Thoracic aorta (tissue), 2 donors: ENCODE measurements at places on chromosomes 7 and 10. TPM values are rescaled to one million over a fixed set of nuclear protein-coding genes. Genes with fewer than 3 reads are reported as not detected.

DNA sequence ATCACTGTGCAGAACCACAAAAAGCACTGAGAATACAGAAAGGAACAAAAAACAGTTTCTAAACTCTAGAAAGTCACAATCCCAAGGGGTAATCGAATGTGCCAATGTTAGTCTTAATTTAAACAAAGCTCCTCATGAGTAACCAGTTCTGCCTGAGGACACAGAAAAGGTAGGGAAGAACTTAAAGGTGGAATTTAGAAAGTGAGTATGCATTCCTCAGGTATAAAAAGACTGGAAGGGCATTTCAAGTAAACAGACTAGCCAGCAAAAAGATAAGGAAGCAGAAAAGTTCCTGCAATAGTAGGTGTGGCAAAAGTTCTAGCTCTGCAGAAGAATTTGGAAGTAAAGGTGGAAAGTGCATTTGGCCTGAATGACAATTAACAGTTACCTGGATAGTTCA, 84.6 kb upstream of the DLX6 start:
- DNase-seq: no peak

Gene CTAGE6
- total RNA-seq: 0.68 TPM

DNA sequence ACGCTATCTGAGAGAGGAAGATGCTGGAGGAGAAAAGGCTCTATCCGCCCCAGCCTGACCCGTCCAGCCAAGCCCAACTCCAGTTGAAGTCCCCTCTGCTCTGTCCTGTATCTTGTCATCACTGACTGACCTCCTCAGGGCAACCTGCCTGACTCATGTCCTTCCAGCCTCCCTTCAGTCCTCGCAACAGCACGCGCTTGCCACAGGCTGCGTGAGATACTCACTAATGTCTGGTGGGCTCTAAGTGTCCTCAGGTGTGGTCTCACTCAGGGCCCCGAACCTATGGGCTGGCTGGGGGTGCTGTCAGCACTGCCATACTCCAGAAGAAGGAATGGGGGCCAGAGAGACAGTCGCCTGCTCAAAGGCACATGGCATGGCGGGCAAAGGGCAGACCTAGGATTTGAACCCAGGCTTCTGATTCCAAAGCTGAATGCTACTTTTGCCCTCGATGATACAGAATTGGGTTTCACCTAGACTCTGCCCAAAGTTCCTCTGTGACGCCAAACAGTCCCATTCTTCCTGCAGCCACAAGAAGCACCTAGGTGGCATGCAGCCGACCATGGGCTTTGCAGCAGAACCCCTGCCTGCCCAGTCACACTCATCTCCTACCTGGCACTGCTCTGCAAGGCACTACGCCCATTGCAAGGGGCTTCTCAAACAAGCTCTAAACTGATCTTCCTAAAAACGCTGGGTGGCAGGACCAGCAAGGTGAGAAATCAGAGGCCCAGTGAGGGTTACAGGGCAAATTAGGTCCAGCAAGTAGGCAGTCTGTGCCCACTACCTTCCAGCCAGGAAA, 8.5 kb downstream of the FAM53B start:
- no peak for DNase-seq

DNA sequence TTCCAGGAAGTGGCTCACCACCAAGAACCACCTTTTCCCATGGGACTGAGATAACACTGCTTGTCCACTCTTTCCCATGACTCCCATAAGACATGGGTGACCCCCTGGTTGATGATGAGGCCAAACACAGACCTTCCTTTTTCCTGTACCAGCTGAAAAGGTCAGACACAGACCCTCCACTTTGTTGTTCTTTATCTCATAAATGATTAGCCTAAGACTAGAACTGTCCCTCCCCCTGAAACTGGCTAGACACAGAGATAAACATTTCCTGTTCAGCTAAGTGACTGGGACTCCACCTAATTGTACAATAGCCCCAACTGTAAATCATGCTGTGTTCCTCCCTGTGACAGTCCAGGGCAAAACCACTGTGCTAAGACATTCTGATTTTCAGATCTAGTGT, 8.2 kb upstream of the NRG3 start:
- no peak for DNase-seq

Gene FAM25G
- not detected for total RNA-seq

DNA sequence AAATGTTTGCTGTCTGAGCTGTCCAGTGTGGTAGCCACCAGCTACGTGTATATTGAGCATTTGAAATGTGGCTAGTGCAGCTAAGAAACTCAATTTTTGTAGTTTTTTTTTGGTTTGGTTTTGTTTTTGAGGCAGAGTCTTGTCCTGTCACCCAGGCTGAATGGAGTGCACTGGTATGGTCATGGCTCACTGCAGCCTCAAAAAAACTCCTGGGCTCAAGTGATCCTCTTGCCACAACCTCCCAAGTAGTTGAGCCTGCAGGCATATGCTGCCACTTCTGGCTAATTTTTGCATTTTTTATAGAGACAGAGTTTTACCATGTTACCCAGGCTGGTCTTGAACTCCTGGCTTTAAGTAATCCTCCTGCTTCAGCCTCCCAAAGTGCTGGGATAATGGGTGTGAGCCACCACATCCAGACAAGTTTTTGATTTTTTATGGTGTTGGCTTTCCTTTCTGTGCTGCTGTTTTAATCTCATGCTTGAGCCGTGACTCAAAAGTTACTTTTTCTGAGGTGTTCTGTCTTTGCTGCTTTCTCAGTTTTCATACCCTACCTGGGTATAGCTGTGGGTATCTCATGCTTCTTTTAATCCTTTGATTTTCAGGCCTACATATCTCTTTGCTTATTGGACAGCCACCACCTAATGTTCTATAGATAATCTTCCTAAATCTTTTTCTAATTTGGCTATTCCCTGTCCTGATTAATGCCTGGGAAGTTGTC, 16.0 kb downstream of the WAC start:
- no peak for DNase-seq

DNA sequence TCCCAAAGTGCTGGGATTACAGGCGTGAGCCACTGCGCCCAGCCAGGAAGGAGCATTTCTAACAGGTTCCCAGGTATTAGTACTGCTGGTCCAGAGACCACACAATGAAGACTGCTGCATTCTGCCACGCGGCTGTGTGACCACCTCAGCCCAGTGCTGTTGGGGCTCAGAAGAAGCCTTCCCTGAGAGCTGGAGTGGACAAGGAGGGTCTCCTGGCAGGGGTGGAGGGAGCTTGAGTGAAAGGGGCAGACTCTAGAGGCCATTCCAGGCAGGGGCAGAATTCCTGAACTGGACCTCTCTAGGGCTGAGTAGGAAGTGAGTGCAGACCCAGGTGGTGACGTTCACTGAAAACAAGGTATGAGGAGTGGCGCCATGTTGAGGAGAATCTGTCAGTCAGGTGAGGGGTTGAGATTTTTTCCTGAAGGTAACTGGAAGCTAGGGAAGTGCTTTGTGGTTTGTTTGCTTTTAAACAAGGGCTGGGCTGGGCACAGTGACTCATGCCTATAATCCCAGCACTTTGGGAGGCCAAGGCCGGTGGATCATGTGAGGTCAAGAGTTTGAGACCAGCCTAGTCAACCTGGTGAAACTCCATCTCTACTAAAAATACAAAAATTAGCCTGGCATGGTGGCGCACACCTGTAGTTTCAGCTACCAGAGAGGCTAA, 67.6 kb downstream of the TACC2 start:
- no peak for DNase-seq

DNA sequence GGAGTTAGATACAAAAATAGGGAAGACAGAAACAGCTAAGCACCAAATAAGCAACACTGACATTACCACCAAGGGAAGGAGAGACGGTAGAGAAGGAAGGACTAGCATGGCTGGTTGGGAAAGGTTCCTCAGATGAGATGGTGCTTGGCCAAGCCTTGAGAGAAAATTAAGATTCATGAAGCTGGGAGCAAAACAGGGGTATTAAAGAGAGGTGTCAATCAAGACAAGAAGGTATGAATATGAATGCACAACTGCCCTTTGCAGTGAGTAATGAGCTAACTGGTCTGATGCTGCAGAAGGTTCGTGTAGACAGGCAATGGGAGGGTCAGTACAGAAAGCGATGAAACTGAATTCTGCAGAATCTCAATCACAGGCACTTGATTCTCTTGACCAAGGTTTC, 67.7 kb downstream of the SLC37A3 start:
- no peak for DNase-seq

GRCh38 chr10:94131885-94132284, 138.2 kb downstream of the PLCE1 start:
- no peak for DNase-seq

Gene ZNF800
- 45.9 TPM for total RNA-seq

DNA sequence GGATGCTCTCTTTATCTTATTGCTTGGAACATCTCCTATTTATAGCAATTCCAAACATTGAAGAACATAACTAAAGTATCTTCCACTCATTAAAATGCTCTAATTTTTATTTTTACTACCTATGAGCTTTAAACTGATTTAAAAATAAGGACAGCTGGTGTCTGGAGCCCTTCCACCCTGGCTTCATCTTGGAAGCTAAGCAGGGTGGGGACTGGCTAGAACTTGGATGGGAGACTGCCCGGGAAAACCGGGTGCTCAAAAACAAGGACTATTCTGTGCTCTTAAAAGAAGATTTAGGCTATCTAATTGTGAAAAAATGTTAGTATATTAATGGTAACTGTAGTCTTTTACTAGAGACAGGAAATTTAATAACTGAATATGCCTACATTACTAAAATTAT, 69.2 kb downstream of the ARMC3 start:
- no peak for DNase-seq

DNA sequence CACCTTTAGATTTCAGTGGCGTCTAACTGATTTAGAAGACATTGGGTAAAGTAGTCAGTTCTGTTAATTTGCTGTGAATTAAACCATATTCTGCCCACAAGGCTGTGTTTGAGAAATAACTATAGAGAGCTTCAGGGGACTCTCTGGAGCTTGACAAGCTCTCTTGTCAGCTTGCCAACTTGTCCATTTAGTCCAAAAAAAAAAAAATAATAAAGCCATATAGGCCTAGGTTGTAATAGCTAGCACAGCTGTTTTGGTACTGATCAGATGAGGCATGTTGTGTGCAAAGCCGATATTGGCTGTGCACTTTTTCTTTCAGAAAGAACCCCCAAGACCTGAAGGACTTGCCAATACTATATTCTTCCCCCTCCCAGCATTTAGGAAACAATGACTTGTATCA, 20.2 kb upstream of the ZNF282 start:
- DNase-seq: no peak

DNA sequence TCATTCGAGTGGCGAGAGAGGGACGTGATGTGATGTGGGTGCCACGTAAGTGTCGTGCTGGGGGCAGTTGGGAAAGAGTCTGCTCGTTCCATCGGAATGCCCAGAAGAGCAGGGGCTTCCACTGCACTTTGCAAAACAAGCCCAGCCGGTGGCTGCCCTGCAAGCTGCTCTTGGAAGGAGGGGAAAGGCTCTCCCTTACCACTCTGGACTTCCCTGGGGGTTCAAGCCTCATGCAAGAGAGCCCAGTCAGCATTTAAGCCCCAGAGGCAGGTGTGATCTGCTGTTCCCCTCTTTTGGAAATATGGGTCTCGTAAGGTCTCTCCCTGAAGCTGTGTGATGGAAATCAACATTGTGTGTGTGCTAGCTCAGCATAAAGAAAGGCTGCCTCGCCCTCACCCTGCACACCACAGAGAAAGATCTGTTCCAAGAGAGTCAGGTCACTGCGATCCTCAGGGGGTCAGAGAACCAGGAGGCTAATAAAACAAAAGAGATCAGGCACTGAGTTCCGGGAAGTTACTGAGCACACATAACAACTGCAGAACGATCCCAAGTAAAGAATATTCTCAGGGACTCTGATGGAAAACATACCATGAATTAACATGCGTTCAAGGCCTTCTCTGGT, 212.5 kb downstream of the ADAM12 start:
- DNase-seq: no peak

GRCh38 chr7:139591550-139592195, 68.2 kb downstream of the CLEC2L start:
- no peak for DNase-seq

Gene SEMA3D
- total RNA-seq: 22.8 TPM

DNA sequence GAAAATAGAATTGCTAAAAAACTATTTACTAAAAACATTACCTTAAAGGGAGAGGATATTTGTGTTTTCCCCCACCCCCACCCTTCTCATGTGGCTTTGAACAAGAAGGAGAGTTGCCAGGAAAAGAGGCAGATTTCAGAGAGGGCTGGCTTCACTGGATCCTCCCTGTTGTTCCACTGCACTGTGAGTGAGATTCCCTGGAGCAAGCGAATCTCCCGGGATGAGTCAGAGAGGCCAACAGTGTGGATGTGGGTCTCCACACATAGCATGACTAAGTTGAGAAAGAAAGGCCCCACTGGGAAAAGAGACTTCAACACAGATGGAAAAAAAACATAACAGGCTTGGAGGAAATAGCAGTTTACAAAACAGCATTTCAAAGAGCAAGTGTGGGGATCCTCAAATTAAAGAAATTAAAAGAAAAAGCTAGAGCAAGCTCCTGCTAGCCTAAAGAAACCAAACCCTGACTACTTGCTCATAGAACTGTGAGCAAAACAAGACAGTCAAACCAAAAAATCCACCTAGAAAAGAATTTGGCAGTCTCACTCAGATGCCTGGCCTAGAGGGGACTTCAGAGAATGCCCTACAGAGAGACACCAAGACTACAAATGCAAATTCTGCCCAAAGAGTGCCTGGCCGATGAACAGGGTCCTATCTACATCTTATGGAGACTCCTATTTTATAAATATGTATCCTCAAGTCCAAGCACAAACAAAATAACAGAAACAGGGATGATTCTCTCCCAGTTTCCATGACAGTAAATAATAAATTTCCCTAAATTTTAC, 3.4 kb downstream of the CAV1 start:
- DNase-seq: peak; percentile 57

DNA sequence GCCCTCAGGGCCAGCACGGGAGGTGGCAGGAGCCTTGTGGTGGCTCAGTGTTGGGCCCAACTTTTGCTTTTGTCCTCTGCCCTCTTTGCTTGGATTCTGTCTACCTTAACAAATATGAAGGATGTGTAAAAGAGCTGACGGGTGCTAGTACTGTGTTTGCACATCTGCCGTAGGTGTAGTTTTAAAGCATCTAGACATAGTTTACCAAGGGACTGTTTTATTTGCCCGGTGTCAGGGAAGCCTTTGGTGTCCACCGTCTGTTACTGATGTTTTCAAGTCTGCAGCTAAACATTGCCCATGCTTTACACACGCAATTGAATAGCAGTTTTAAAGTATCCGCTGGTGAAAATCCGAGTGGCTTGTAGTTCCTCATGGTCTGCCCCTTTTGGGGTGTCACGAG, 87.8 kb downstream of the DYNC2I1 start:
- DNase-seq: no peak

Gene PRSS37
- not detected for total RNA-seq

- no peak for DNase-seq
These were observed 9.7 kb upstream of the TTYH3 start for GRCh38 chr7:2621948-2622640.

GRCh38 chr7:1888425-1888824, 218.3 kb downstream of the ELFN1 start:
- no peak for DNase-seq

Gene HMX3
- total RNA-seq: not detected

DNA sequence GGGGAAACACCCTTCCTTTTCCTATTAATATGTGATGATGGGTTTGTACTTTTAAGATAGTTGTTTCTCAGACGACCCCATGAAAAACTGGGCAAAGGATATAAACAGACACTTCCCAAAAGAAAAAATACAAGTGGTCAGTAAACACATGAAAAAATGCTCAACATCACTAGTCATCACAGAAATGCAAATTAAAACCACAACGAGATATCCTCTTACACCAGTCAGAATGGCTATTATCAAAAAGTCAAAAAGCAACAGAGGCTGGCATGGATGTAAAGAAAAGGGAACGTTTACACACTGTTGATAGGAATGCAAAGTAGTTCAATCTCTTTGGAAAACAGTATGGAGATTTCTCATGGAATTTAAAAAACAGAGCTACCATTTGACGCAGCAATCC, 111.4 kb upstream of the ZEB1 start:
- DNase-seq: no peak
